Activated naive CD4-positive, alpha-beta T cell treated with Interleukin-2 at 50 U/mL for 16 hours (primary cell): ENCODE measurements at places on chromosomes 12 and 14.

DNA sequence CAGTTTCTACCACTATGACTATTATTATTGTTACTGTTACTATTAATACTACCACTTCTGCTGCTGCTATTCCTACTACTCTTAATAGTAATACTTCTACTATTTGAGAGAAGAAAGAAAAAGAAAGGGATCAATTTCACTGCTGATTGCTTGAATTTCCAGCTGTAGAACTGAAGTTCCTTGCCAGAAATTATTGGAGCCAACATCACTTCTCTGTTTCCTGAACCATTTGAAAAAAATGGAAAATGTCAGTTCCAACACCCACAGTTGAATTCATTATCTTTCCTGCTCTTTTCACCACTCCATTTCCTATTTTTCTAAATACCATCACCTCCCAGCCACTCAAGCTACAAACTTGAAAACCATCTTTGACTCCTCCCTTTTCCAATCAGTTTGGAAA is 54.1 kb upstream of the PIK3C2G start:
- DNase-seq: no peak

DNA sequence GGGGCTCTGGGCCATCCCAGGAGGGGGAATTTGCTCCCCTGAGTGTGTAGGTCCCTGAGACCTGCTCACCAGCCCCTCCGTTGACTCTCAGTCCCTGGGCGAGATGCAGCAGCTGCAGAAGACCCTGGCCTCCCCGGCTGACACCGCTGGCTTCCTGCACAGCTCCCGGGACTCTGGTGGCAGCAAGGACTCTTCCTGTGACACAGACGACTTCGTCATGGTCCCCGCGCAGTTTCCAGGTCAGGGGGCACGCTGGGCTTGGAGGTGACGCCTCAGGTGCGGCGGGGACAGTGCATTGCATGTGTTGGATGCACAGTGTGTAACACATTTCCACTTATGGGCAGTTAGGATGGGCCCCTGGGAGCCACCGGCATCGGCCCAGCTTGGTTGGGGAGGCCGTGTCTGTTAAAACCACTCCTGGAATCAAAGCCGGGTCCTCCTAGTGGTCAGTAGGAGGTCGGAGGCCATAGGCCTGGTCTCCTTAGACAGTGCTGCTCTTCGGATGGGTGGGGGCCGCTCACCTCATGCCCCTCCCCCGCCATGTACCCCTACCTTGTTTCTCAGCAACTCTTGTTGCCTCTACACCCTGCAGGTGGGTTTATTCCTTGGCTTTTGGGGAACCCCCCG is 17.1 kb upstream of the PUS1 start:
- DNase-seq: no peak

GRCh38 chr14:95043732-95044462 is 113.4 kb downstream of the DICER1 start:
- no peak for DNase-seq

DNA sequence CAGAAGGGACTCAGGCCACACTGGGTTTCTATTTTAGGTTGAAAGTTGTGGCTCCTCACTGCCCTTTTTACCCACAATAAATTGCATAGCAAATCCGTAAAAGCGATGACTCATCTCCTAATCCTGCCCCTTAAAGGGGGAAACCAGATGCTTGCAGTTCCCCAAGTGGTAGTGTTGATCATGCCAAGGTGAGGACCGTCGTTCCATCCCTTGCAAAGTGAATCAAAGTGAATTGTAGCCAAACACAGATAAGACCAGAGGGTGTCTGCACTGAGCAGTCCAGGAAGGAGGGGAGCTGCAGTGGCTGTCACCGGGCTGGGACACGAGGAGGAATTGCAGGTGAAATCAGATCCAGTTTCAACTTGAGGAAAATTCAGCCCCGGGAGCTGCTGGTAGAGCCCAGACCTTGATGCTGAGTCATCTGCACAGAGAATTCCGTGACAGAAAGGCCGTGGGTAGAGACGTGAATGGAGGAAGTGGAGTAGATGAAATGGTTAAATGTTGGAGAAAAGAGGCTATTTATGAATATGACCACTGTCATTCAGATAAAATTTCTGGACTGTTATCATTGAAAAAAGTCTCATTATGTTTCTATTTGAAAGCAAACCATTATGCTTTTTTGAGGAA is 44.2 kb upstream of the MMP17 start:
- DNase-seq: no peak

DNA sequence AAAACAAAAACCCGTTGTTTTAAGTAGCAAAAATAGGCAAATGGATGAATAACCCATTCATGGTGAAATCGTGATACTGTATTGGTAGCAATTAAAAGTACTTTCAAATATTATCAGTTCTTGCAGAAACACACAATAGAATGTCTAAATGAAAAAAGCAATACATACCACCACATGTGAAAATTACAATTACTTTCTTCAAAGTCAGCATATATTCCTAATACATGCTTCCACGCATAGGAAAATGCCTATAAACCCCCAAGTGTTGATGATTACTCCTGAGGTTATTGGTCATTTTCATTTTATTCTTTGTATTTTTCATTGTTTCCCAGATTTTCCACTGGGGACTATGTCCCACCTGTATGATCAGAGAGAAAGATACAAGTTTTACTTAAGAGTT is 15.2 kb downstream of the DDX55 start:
- no peak for DNase-seq

DNA sequence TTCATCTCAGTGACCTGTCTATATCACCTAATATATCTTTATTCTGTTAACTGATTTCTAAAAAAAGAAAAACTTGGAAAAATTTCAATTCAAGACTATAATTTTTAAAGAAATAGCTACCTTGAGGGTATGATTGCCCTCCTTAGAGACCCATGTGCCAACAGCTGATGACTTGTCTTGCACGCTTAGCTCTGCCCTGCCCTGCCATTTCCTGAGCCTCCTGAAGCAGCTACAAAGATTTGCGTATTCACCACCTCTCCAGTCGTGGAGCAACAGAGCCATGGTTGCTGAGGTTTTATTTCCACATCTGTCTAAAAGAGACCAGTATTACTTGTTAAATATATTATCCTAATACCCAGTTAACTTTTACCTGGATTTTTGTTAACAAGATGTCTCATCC is 91.7 kb upstream of the ATF1 start:
- no peak for DNase-seq

- no peak for DNase-seq
Observed at GRCh38 chr14:55309761-55310365, 38.6 kb downstream of the FBXO34 start.

DNA sequence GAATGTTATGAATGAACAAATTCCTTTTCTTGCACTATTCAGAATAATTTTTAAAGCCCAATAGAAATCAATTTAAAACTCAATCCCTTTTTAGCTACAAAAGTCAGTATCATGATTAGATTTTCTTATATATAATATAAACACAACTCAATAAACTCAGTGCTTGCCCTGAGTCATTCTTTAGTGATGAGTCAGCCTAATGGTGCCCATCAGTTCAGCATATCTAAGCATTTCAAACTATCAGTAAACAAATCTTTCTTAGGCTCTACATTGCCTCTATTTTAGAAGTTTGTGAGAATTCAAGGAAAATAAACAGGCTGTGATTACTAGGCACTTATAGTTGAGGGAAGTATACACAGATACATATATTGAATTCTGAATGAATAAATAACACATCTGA is 179.6 kb downstream of the NELL2 start:
- no peak for DNase-seq

- no peak for DNase-seq
Observed at GRCh38 chr14:67429510-67430205, 17.7 kb upstream of the PLEK2 start.

DNA sequence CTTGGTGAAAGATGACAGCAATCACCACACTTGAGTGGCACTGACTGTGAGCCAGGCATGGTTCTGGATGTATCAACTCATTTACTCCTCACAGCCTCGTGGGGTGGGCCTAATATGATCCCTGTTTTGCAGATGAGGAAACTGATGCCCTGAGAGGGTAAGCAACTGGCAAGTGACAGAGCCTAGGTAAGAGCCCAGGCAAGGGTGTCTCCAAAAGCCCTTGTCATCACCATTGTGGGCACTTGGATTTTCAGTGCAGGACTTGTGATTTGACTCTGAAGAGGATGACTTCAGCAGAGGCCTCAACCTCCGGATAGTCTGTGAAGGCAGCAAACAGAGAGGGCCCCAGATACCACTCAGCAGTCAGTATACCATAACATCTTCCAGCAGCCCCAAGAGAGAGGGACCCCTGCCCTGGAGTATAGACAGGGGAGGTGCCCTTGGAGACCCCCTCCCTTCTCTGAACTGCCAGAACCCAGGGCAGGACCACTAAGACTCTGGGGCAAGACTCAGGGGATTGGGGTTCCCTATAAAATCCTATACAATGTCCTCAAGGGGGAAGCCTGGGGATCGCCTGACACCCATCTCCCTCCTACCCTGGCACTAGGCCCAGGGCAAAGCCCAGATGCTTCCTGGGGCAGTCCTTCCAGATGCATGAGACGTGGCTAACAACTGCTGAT is 7.1 kb upstream of the KRT5 start:
- no peak for DNase-seq

- DNase-seq: no peak
Observed at GRCh38 chr14:74645244-74645643, 33.2 kb upstream of the LTBP2 start.
